Stimulated activated CD4-positive, alpha-beta T cell treated with anti-CD3 and anti-CD28 coated beads, Interleukin-2, amount 100 ng/mL, for 48 hours (primary cell): ENCODE measurements at places on chromosomes 5 and 9.

DNA sequence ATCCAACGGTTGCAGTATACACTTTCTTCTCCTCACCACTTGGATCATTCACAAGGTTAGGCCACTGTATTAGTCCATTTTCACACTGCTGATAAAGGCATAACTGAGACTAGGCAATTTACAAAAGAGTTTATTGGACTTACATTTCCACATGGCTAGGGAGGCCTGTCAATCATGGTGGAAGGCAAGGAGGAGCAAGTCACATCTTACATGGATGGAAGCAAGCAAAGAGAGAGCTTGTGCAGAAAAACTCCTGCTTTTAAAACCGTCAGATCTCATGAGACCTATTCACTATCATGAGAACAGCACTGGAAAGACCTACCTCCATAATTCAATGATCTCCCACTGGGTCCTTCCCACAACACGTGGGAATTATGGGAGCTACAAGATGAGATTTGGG lies 81.8 kb upstream of the DAP start:
- DNase-seq: no peak

DNA sequence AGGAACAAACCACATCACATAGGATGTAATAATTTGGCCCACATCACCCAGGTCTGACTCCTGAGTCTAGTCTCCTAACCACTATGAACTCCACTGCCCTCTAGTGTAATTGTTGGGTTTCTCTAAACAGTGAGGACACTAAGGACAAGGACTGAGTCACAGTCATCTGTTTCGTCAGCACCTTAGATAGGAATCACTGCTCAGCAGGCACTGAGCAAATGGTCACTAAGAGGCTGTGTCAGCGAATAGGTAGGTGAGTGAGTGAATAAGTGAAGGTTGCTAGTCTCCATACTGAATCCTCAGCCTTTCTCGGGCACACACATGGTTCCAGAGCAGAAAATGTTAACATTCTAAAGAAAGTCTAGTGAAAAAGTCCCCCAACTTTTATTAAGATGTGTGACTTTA lies 278.6 kb downstream of the SPOCK1 start:
- DNase-seq: no peak

- DNase-seq: no peak
Measured at GRCh38 chr5:87949676-87950631, 318.7 kb downstream of the TMEM161B start.

- no peak for DNase-seq
Measured at GRCh38 chr9:70260606-70261005, 1.8 kb downstream of the SMC5 start.

DNA sequence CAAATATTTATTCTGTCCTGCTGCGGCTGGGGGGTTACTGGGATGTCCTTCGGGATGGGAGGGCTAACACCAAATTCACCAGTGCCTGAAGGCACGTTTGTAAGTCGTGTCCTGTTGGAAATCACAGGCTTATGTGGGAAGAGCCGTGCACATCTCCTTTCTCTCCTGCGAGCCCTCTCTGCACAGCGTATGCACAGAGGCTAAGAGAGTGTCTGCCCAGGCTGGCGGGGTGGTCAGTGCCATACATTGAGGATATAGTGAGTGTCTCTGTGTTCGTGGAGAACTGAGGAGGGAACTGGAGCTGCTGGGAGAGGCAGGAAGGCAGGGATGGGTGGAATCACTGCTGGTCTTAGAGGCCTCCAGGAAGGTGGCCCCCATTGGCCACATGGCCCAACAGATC lies 110.1 kb downstream of the WNK2 start:
- DNase-seq: no peak

DNA sequence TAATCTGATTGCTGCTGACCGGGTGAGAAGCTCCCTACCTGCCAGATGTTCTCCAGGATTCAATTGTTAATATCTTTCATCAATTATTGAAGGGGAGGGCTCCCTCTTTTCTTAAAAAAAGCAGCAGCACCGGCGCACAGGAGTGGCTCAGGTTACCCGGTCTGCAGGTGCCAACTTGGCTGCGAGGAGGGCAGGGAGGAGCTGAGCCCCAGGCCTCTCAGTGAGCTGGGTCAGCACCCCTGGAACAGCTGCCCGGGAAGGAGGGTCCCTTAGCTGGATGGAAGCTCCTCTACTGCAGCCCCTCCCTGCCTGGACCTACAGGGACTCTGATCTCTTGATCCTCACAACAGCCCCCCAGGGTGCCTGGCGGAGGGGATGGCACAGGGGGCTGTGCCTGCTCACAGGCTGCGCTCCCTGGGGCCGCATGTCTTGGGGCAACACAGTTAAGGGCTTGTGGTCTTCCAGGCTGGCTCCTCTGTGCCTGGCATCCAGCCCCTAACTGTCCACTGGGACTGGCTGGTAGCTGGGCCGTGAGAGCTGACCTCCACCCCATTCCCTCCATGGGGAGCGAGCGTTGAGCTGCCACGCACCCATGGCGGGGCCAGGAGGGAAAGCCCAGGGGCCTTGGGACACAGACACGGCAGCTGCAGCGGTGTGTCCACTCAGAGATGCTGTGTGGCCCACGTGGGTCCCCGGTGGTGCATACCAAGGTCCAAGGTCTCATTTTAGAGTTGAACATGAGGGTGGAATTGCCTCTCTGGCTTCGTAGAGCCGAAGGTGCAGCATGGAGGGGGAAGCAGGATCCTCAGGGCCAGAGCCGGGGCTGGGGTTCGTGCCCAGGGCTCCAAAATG lies 28.6 kb upstream of the TMEM250 start:
- DNase-seq: no peak

DNA sequence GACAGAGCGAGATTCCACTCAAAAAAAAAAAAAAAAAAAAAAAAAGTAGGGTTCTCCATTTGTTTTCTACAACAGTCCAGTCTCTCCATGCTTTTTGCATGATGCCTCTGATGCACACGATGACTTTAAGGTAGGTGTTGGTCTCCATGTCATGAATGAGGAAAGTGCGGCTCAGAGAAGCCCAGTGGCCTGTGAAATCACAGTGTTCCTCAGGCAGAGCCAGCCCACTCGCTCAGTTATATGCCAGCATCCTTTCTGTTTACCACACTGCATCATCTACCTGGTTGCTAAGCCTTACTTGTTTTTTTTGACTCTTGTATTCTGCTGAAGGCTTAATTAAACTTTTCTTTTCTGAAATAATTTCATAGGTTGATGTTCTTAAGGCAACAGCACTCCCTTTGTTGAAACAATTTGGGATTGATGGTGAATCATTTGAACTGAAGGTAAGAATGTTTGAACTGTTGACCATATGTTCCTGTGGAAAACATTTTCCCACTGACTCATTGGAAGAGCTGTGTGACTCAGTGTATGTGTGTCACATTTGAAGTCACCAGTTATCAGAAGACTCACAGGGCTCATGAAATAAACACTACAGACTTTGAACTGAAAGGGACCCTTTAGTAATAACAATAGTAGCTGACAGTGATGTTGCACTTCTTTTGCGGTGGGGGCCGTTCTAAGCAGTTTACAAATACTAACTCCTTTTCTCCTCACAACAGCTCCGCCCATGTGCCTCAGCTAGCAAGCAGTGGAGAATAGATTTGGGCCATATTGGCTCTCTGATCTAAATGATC lies 40.2 kb downstream of the RCL1 start:
- DNase-seq: peak; percentile 45

DNA sequence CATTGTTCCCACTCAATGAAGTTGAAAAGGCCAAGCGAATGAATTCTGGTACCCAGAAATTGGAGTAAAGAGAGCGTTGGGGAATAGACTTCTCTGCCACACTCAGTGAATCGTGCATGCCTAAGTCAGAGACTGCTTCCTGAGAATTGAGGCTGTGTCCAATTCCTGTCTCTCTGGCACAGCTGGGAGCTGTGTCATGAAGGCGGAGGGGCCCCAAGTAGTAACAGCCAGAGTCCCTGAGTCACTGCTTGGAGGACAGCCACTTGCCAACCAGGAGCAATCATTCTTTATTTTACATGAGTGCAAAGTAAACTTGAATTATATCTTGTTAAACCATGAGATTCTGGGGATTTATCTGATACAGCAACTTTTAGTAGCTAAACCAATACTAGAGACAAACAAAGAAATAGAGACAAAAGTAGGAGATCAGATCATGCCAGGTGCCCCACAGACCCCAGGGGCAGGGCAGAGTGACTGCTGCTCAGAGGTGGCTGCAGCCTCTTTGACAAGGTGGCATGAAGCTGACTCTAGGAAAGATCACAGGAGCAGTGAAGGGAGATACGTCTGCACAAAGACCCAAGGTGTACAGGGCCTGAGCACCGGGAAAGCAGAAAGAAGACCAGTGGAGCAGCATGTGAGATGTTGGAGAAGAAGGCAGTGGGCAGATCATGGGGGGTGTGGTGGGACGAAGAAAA lies 246.0 kb downstream of the GADD45G start:
- no peak for DNase-seq

DNA sequence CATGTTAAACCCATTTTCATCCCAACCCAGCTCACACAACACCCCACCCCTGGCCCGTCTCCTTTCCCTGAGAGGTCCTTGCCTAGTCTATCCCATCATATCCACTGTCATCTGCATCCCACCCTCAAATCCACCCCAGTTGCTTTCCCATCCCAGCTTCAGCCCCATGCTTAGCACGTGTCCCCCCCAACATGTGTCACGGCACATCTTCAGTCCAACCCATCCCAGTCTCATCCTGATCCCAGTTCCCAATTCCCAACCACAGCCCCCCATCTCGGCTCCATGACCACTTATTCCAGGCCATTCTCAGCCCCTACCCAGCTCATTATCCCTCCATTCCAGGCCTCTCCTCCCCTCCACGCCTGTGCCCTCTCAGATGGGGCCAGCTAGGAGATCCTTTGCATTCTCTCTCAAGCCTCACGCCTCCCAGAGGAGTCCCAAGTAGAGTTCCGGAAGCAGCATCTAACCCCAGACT lies 605 bp upstream of the DBN1 start:
- DNase-seq: no peak

GRCh38 chr9:111952559-111952958 lies 55.9 kb downstream of the UGCG start:
- no peak for DNase-seq

DNA sequence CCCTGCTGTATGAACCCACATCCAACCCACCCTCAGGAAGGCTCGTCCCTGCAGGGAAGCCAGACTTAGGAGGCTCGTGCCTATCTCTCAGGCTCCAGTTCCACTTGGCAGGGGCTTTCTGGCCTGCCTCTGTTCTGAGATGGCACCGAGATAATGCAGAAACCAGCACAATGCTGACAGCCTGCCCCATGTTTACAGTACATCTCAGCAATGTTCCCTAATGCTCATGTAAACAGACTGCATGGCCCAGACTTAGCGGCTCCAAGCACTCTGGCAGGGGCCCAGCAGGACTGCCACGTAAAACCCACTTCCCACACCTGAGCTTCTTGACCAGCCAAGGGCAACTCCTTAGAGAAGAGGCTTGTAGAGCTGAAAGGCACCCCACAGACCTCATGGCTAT lies 499.5 kb upstream of the BRINP1 start:
- no peak for DNase-seq

GRCh38 chr5:178872302-178872701 lies 12.5 kb downstream of the ZNF354B start:
- DNase-seq: no peak
